ENCODE measurements at places on chromosomes 11 and 22.

GRCh38 chr22:49391436-49391835, 436.2 kb downstream of the BRD1 start:
- no peaks in the 10 kb centered on the region for H3K4me1 ChIP-seq
- peaks cover 1% of the 10 kb centered on the region for H3K27me3 ChIP-seq
- H3K27ac ChIP-seq, result no peak overlapping the region
- H3K4me3 ChIP-seq, result no peak overlapping the region
- H3K36me3 ChIP-seq, result no peaks in the 10 kb centered on the region

GRCh38 chr22:33472462-33473344, 414.5 kb upstream of the SYN3 start:
- no peaks in the 10 kb centered on the region for H3K36me3 ChIP-seq
- H3K27me3 ChIP-seq, result peaks cover 3% of the 10 kb centered on the region
- no peak overlapping the region for H3K27ac ChIP-seq
- no peak overlapping the region for H3K4me3 ChIP-seq
- H3K4me1 ChIP-seq, result peaks cover 5% of the 10 kb centered on the region

DNA sequence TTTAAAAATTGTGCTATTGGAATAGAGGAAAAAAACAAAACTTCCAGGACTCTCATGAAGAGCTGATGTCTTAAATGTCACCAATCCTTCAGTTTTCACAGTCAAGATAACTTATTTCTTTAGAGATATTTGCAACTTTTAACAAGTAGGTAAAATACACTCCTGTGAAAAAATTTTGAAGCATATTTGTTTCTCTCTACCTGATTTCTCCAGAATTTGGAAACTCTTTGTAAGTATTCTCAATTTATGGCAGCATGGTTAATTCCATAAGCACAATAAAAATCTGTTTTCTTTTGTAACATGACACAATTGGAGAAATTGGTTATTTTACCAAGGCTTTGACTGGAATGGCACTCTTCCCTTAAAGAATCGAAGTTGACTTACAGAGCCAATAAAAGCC, 4.1 kb downstream of the CASP4 start:
- H3K4me3 ChIP-seq, result no peak overlapping the region
- H3K27me3 ChIP-seq, result no peaks in the 10 kb centered on the region
- DNase-seq, result no peak
- no peaks in the 10 kb centered on the region for H3K4me1 ChIP-seq

- peaks cover 14% of the 10 kb centered on the region for H3K4me1 ChIP-seq
- H3K36me3 ChIP-seq, result peaks cover 22% of the 10 kb centered on the region
- no peak overlapping the region for H3K27ac ChIP-seq
- DNase-seq, result no peak
- no peak overlapping the region for H3K4me3 ChIP-seq
Observed at GRCh38 chr11:72578051-72578450, 96.2 kb downstream of the PDE2A start.

DNA sequence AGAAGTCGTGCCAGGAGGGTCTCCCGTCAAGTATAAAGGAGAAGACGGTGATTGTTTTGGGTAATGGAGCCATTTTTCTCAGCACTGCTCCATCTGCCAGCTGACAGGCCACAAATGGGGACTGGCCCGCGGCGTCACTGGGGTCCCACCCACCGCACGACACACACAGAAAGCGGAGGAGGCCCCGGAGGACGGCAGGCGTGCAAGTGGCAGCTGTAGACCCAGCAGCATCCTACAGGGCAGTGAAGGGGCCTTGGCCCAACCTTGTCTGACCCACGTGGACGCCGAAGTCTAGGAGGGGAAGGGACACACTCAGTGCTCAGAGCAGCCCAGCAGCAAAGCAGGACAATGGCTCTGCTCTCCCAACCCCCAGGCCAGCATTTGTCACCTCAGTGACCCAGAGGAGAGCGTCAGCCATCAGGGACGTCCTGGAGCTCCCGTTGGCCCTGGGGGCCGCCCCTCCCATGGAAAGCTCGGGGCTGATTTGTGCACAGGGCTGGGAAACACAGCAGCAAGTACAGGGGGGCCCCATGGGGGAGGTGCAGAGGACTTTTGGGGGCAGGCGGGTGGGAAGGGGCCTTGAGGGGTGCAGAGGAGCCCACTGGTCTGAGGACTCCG, 644.4 kb downstream of the BRD1 start:
- no peak overlapping the region for H3K4me3 ChIP-seq
- peaks cover 2% of the 10 kb centered on the region for H3K27me3 ChIP-seq
- H3K36me3 ChIP-seq, result no peaks in the 10 kb centered on the region
- no peak overlapping the region for H3K27ac ChIP-seq
- DNase-seq, result no peak
- H3K4me1 ChIP-seq, result no peaks in the 10 kb centered on the region

DNA sequence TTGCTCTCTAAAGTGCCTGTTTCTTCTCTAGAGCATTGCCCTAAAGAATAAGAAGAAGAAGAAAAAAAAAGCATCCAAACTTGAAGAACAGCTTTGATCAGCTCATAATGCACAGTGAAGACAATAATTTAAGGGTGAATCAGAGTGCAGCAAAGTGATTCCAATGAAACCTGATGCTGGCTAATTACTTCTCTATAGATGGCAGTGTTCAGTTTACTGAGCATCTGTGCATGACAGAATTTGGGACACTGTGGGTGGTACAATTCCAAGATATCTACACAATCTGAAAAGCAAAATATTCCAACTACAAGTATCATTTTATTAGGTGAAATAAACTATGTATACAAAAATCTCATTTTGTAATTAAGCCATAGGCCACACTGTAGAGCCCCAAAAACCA, 450.5 kb upstream of the CCDC90B start:
- no peak overlapping the region for H3K27ac ChIP-seq
- no peaks in the 10 kb centered on the region for H3K36me3 ChIP-seq
- H3K27me3 ChIP-seq, result no peaks in the 10 kb centered on the region
- DNase-seq, result no peak

All from endothelial cell (in vitro differentiated cells).